ENCODE measurements at places on chromosomes 4 and X.

DNA sequence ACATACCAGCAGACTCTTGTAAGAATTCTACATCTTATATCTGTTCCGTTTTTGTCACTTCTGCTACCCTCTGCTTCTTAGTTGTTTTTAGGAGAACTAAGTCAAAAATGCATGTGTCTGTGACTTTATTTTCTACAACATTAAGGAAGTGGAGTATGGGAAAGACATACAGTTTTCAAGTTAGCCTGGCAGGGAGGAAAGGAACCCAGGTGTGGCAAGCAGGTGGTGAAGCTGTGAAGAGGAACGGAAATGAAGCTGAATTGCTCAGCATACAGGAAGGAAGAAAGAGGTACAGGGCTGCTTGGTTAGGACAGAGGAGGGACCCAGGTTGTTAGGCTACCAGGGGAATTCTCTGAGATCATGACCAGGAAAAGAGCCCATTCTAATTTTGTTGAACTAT lies 9.4 kb downstream of the GPRIN3 start:
- no peak for DNase-seq

GRCh38 chr4:82957045-82957444 lies 53.6 kb downstream of the LIN54 start:
- DNase-seq = no peak

- DNase-seq = no peak
These were observed 164.3 kb upstream of the PABPC4L start for GRCh38 chr4:134365852-134366251.

- DNase-seq = no peak
These were observed 443.9 kb downstream of the KLHL4 start for GRCh38 chrX:87961471-87961870.

DNA sequence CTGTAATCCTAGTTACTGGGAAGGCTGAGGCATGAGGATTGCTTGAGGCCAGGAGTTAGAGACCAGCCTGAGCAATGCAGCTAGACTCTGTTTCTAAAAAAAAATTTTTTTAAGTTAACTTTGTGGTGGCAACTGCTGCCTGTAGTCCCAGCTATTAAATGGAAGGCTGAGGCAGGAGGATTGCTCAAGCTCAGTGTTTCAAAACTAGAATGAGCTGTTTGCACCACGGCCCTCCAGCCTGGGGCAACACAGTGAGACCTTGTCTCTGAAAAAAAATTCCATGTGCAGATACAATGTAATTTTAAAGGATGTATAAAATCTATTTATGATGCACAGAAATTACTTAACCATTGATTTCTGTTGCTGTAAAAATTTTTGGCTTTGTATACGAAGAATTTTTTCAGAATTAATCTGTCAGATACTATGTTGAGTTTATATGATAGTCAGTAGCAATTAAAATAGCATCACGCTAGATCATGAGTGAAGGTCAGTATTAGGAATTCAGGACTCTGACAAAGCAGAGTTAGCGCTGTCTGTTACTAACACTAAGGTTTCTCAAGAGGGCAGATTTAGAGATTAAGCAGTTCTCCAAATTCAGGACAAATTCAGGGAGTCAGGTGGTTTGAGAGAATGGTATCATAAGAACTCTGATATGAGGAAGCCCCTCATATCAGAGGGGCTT lies 8.3 kb upstream of the AGA start:
- no peak for DNase-seq

DNA sequence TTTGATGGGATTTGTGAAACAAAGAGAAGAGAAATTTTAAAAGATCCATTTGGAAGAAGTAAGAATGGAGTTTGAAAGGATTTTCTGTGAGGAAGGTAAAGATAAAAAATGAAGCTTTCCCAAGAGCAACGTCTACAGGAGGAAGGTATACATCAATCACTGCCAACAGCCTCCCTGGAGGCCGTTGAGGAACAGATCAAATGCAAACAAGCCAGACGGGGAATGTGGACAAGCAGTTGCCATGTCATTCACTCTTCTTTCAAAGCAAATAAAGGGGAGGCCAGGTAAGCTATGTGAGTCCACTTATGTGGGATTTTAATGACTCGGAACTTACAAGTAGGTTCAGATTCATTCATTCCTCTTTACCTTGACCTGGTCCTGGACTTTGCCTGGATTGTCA lies 1020.5 kb upstream of the AGA start:
- DNase-seq = no peak

DNA sequence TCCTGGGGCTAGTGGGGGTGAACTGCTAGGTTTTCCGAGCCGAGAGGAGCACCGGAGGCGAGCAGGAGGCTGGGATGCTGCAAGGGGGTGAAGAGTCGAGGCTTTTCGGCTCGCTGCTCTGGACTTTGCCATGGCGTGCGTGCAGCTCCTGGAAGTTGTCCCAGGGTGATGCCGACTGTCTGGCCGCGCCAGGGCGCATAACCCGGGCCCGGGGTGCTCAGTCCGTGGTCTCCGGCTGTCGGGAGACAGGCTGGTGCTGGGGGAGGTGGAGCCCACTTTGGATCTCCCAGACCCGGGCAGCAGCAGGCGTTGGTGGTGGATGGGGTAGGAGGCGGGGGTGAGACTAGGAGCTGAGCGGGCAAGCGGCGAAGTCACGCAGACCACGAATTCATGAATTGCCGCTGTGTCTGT lies 793 bp downstream of the GRIA3 start:
- DNase-seq = no peak

GRCh38 chr4:88939697-88940096 lies 117.3 kb downstream of the FAM13A start:
- no peak for DNase-seq

- no peak for DNase-seq
These were observed 21.6 kb downstream of the C4orf50 start for GRCh38 chr4:5996641-5997040.

GRCh38 chrX:41732260-41732659 lies 8.3 kb downstream of the GPR82 start:
- DNase-seq = no peak

GRCh38 chr4:20711335-20711734 lies 11.1 kb downstream of the PACRGL start:
- DNase-seq = no peak

DNA sequence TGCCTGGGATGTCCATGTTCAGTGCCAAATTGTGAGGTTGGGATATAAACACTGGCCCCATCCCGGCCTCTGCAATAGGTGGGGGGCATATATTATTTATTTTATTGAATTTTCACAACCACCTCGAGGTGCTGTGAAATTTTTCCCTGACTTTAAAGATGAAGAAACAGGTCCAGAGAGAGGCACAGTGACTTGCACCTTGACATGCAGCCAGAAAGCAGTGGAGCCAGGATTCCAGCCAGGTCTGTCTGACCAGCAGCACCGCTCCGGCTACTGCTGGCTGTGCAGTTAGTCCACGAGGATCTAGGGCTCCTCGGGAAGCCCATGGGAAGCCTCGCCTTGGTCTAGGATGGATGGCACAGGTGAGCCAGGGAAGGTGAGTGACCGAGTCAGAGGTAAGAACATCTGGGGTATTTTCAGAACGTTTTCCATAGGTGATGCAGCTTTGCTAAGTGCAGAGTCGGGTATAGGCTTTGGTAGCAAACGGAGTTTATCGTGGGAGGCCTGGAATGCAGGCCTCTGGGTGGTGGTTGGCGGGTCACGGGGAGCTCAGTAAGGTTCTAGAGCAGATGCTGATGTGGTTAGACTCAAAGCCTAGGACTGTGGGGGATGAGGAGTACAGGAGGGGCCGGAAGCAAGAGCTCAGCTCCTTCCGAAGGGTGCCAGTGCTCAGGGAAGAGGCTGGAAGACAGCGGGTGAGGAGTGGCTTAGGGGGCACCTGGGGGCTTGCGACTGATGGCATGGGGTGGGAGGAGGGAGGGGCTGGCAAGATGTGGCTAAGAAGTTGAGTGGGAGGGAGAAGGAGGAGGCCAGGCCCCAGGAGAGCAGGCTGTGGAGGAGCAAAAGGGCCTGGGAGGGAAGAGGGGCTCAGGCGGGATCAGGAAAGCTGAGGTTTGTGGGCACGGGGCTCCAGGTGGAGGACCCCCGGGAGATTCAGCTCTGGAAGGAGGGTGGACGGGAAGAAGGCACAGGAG lies 107.7 kb upstream of the LRPAP1 start:
- no peak for DNase-seq

- no peak for DNase-seq
These were observed 381.7 kb downstream of the STPG2 start for GRCh38 chr4:97761445-97762114.

GRCh38 chrX:24201216-24201615 lies 51.7 kb downstream of the ZFX start:
- no peak for DNase-seq

GRCh38 chr4:7736436-7737267 lies 203.0 kb downstream of the AFAP1 start:
- no peak for DNase-seq

DNA sequence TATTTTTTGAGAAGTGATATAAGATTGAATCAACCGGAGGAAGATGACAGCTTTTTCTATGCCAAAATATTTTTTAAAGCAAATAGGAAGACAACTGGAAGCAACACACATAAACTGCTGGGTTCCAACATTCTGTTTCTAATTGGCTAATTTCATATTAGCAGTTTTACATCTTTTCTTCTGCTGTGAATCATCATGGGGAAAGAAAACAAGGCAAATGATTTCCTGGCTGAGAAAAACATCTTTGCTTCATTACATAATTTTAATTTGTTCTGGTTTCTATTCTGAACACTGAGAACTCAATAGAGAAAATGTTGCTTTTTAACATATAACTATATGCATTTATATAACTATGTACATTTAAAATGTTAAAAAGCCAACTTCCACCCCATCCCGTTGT lies 2518.5 kb downstream of the ARAP2 start:
- no peak for DNase-seq

DNA sequence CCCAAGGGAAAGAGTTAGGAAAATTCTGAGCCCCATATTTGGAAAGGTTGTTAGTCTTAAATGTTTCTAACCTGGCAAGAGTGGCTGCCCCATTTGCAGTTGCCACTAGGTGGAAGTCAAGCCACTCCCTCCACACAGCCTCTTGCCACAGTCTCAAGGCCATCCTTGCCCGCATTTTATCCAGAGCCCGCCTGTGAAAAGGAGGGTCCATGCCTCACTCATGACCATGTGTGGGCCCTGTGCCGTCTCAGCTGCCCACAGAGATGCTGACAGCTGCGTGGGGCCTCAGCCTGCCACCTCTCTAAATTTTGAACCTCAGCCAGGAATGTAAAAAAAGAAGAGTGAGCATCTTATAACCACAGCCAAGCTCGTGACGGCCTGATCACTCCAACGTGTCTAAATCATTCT lies 201.5 kb upstream of the FAM241A start:
- DNase-seq = peak; percentile 23

- peak; percentile 38 for DNase-seq
These were observed 19.5 kb downstream of the UTP14A start for GRCh38 chrX:129925305-129926092.

DNA sequence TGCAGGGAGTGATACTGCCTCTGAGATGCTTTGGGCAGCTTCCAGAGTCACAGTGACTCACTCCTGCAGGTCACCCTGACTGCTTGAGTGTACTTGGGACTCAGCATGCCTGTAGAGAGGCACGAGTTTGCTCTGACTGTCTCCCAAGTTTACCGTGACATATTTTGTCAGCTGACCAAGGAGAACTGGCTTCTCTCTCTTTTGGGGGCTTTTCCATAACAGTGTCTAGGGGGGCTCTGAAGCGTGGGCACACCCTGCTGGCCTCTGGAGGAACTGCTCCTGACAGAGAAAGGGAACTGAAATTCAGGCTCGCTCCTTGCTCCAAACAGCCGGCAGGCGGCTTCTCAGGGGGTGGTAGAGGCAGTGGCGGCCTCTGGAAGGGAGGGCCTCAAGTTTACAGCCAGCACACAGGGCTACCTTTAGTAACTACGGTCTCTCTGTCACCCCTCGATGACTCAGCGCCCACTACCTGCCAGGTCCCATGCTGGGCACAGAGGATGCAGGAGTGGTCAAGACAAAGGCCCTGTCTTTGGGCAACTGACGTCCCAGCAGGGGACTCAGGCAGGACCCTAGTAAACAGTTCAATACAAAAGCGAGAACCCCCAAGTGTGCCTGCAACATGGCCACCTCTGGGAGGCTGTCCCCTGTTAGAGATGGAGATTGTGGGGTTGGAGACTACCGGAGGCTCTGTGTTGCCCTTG lies 17.8 kb downstream of the ZNF185 start:
- DNase-seq = no peak

GRCh38 chr4:140928880-140929279 lies 172.7 kb upstream of the TBC1D9 start:
- no peak for DNase-seq

DNA sequence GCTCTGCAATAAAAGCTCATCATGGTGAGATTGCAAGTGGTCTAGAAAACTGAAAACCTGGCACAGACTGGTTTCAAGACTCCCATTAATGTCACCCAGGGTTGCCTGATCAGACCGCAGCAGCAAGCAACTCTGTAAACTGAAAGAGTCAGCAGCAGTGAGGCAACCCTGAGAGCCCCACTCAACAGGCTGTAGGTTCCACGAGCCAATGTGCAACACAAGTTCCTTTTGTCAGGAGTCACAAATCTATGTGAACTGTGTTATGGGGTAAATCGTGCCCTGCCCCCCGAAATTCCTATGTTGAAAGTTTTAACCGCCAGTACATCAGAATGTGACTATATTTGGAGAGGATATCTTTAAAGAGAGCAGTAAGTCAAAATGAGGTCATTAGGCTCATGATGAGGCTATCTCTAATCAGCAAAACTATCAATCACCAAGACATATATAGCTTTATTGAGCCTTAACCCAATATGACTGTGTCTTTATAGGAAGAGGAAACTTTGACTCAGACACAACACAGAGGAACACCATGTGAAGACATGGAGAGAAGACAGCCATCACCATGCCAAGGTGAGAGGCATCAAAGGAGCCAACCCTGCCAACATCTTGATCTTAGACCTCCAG lies 94.0 kb downstream of the FBXO8 start:
- no peak for DNase-seq

DNA sequence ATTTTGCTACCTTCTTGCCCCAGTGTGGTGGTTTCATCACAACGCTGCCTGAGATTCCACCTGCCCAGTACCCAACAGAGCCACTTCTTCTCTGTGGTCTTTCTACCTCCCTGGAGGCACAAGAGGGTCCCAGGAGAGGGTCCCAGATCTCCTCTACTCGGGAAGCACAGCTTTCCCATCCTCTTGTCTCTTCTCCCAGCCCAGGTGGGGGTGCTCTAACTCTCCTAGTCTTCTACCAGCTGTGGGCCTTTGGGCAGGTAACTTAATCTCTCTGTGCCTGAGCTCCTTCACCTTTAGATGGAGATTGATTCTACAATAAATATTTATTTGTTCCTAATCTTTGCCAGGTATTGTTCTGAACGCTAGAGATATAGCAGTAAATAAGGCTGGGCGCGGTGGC lies 1.8 kb upstream of the HPGDS start:
- no peak for DNase-seq

- DNase-seq = no peak
These were observed 162.7 kb downstream of the PPP3CA start for GRCh38 chr4:101184668-101185067.

- DNase-seq = no peak
These were observed 1233.1 kb downstream of the C4orf33 start for GRCh38 chr4:130329036-130329435.

DNA sequence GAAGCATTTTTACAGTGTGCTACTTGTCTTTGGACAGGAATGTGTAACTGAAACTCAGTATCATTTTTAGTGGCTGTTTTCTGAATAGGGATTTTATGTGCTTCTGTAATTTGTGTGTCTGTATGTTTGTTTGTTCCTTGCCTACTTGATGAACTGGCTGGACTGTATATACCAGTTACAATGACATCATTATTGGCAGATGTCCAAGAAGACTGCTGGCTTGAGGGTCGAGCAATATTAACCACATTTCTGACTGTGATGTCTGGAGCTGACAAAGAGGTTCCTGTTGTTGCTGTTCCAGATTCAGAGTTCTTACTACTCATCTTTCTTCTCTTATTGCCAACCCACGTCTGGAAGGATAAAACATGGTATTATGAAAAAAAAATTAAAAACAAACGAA lies 33.0 kb downstream of the HDX start:
- DNase-seq = no peak

GRCh38 chr4:36244257-36245082 lies at the start of gene ARAP2:
Gene ARAP2, minus strand, starts transcription at chr4:36244514. Its CDS starts 15,028 bp downstream, at chr4:36229486.
- DNase-seq = no peak

All from NT2/D1 (cell line).